ENCODE measurements at places on chromosomes 11 and 22.

GRCh38 chr11:14975252-14975587, 3.1 kb upstream of the CALCA start:
- no peak for DNase-seq

DNA sequence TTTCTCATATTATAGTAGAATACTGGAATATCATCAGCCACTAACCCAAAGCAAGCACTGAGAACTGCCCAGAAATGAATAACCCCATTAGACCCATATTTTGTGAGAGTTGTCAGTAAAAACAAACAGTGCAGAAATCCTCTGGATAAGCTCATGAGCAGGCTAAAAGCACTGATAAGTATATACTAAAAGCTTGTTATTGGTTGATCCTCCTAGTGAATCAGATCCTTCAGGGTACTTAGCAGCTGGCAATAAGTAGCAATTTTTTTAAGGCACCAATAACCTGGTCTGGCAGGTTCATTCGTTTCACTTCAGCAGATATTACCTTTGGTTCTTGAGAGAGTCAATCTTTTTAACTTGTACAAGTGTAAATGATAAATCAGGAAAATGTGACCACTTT, 1.2 kb downstream of the NOX4 start:
- DNase-seq, result no peak

DNA sequence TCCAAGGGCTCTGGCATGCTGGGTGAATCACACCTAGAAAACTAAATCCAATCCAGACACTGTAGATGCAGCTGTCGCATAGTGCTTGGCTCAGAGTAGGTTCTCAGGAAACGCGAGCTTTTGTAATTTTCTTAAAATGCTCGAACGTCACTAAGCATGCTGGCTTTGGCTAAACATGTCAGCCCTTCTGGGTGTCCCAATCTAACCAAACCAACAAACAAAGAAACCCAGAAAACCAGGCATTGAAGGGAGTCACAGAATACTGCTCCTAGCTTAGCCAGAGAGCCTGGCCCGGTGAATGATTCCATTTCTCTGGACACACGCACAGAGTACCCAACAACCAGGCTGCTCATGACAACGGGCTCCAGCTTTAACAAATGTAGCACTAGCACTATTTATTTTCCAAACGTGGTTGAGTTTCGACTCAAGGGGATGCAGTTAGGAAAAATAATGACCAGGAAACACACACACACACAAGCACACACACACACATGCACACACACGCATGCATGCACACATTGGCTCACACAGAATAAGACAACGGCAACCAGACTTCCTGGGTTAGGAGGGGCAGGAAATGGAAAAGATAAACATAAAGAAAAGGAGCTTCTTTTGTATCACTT, 492.6 kb downstream of the MIAT start:
- DNase-seq, result no peak

DNA sequence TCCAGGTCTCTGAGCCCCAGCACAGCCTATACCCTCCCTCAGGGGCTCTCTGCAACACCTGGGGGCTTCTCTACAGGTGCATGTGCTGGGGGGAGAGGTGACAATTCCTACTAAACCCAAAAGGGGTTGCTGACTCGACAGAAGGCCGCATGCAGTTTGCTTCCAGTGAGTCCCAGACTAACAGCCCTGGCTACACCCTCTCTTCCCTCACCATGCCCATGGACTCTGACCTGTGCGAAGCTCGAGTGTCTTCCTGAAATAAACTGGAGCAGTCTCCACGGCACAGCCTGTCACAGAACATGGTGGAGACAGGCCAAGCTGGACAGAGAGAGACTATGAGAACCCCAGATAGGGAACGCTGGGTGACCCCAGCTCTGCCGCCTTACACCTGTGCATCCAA, 16.6 kb downstream of the PLEKHA7 start:
- no peak for DNase-seq

Data from CD4-positive, alpha-beta T cell treated with Interleukin-21 for 1 hour (primary cell).